ENCODE measurements at places on chromosomes 7 and 10.
A peak's percentile ranks its signal among the peaks of the same experiment; 100 is the strongest.

GRCh38 chr7:94307399-94308048, 87.2 kb upstream of the COL1A2 start:
- no peak for DNase-seq

GRCh38 chr7:27527348-27527714, 135.4 kb downstream of the HIBADH start:
- no peak for DNase-seq

DNA sequence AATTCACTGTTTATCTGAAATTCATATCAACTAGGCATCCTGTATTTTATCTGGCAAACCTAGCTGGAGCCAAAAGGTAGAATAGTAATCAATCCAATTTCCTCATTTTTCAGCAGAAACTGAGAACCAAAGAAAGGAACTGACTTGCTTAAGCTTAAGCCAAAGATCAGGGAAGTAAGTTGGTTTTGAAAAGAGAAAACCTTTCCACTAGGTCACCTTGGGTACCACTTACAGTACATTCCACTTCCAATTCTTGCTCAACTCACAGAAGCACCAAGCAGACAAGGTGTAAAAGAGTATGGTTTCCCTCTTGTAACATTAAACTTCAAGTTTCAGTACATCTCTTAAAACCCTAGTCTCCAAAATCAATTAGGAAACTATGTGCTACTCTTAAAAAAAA, 79.6 kb downstream of the ZFAND4 start:
- no peak for DNase-seq

DNA sequence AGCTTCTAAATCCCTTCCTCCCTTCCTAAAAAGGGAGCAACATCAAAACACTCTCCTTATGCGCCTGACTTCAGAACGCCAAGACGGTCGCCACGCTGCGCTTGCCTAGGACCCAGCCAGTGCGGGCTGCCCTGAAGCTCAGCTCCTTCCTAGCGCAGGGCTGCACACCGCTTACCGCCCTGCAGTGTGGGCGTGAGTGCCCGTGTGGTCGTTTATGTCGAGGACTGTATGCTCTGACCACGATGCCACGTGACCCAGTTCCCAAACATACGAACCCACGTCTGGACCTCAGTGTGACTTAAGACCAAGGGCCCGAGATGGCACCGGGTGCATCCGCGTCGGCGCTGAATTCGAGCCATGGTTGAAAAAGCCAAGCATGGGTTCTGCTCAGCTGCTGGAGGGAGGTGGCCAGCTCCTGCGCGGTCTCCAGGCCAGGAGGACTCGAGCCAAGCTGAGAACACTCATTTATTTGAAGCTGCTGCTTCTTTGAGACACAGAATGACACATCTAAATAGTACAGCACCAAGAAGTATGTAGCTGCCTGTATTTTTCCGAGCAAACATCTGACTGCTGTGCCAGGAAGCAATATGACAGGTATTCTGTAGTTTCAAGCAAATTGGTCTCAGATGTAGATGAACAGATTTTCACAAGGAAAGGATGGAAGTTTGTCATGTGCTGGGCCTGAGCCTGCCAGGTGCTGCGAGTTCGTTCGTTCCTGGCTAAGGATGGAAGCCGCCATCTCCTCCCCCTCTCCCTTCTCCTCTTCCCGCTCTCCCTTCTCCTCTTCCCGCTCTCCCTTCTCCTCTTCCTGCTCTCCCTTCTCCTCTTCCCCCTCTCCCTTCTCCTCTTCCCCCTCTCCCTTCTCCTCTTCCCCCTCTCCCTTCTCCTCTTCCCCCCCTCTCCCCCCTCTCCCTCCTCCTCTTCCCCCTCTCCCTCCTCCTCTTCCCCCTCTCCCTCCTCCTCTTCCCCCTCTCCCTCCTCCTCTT, 184.7 kb downstream of the EBF3 start:
- peak; percentile 58 for DNase-seq

DNA sequence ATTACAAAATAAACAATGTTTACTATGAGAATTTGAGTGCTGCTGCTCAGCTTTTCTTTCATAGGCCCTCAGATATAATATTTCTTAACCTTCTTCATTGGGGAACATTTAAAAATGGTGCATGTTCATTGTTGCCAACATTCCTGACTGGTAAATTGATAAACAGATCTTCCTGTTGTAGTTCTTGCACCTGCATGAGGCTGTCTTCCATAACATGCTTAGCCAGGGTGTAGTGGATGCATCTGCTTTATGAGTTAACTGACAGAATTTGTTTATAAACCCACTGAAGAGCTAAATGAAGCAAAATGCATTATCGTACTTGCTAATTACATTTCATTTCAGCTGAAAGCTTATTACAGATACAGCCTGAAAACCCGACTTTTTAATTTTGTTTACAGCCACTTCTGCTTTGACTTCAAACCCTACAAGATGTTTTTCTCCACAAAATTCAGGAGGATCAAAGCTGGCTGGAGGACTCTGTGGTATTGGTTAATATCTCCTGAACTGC, 177.2 kb downstream of the SEM1 start:
- no peak for DNase-seq

DNA sequence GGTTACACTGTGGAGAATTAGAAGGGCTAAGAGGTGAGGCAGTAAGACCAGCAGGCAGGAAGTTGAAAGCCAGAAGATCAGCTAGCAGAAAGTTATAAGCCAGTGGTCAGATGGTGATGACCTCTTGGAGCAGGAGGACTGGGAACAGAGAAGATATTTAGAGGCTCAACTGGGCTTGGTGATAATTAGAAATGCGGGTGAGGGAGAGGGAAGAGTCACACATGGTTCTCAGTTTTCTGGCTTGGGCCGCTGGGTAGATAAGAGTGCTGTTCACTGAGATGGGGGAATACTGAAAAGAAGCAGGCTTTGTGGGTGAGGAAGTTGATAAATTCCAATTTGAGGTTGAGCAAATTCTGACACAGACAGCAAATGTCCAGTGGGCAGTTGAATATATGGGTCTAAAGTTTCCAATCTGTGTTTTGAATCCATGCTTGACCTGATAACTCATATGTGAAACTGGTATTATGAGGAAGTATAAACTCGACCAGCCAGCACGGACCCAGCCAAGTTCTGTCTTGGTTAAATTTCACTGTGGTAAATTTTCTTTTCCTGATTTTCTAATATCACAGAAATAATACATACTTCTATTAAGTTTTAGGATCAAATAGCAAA, 22.7 kb downstream of the LSMEM1 start:
- no peak for DNase-seq

DNA sequence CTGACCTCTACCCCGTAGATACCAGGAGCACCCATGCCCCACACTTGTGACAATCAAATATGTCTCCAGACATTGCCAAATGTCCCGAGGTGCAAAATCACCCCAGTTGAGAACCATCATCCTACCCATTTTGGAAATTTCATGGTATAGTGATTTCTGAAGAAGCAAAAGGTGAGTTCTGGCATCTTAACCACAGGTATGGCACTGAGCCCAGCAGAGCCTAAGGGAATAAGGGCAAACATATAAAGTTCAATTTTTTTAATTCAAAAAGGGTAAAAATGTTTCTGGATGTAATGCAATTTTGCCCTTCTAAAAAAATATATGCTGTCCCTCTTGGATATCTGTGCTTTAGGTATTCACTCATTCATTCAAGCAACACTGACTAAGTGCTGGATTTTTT, 30.5 kb upstream of the CPXM2 start:
- no peak for DNase-seq

DNA sequence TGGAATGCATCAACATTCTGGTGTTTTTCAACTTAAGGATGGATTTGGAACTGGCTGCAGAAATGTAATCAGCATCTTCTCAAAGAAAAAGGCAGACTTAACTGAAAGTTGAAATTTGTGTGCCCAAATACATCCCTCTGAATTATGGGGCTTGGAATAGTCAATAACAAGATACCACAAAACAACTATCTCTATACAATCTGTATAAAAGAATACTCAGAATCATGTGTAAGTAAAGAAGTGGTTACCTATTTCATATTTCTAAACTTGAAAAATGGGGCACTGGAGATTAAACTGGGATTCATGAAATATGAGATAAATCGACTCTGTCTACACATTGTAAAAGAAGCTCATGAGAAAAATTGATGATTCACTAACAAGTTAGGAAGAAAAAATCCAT, 6.2 kb upstream of the COL1A2 start:
- no peak for DNase-seq

DNA sequence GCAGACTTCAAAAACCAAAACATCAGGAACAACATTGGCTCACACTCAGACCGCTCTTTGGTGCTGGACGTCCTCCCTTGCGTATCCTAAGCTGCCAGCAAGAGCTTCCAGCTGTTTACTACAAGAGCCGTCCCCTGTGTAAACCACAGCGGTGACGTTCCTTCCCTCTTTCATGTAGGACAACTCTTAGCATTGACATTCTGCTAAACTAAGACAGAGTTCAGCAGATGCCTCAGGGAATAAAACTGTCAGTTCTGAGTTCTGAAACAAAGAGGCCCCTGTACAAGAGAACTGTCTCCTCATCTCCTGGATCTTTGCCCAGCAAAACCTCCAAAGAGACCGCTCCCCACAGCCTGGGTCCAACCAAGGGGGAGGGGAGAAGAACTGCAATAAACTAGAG, 57.8 kb upstream of the OPALIN start:
- no peak for DNase-seq

GRCh38 chr10:73941300-73941699, 30.4 kb downstream of the PLAU start:
- no peak for DNase-seq

DNA sequence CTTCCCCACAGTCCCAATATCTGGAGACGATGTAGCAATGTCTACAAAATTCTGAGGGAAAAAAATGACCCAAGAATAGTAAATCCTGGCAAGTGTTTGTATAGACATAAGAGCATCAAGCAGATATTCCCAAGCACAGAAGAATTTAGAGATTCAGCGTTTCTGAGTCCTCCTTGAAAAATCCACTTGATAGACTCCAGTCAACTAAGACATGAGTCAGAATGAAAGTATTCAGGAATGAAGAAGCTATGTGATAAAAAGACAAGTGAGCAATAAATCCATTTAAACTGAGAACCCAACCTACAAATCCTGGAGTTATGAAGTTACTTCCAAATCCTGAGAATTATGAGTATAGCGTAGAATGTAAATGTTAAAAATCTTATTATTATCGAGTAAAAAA, 86.1 kb upstream of the NPY start:
- no peak for DNase-seq

DNA sequence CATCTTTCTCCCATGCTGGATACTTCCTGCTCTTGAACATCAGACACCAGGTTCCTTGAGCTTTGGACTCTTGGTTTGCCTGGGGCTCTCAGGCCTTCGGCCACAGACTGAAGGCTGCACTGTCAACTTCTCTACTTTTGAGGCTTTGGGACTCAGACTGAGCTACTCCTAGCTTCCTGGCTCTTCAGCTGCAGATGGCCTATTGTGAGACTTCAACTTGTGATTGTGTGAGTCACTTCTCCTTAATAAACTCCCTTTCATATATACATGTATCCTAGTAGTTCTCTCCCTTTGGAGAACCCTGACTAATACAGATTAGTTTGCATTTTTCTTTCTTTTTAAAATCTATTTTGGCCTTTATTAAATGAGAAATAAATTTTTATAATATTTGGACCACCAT, 276.2 kb upstream of the SEMA3C start:
- DNase-seq = no peak
